Posterior vena cava (tissue), 2 donors: ENCODE measurements at places on chromosomes 1 and 21.

DNA sequence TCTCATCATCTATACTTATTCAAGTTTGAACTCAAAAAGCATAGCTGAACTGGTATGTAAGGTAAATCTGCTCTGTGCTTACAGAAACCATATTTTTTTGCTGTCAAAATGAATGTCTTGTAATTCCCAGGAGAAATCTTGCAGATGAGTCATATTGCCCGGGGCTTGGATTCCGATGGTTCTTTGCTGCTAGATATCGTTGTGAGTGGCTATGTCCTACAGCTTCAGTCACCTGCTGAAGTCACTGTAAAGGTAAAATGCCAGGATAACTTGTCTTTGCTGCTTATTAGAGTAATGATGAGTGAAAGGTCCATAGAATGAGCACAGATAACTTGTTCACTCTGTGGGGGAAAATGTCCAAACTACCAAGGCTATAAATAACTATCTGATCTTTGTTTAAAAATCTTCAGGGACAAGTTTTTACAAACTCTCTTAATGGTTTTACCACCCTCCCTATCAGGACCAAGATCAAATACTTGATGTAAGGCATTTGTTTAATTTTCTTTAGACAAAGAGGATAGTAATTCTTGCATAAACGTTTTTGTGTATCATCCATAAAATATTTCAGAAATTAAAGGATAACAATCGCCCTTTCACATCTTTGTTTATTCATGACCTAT lies 222.3 kb downstream of the TPR start:
- DNase-seq, result no peak

DNA sequence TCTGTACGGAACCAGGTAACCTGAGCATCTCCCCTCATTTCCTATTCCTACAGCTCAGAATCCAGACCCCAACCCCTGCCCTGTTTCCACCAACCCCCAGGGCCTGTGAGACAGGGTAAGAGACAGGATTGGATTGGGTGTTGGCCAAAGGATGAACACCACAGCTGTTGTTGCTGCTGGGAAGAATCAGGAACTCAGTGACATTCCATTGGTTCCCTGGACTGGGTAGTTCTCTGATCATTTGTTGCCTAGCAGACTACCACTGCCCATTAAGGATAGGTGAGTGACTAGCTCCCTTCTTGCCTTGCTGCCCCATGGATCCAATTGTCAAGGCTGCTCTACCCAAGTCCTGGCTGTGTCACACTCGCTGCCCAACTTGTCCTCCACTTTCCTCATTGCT lies 10.0 kb downstream of the NCSTN start:
- no peak for DNase-seq

DNA sequence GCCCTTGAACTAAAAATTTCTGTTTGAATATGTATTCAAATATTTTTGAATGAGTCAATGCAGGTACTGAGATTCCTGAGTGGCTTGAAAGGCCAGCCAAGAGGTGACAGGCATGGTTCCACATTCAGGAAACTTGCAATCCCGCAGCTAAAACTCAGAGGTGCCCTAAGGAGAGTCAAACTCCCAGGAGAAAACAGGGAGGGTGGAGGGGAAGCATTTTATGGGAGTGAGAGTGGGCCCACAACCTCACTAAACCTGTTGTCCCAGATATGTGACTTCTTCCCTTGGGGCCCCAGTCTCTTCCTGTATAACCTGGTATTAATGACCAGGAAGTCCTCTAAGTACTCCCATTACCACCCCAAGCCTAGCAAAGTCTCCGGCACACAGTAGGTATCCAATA lies 189.6 kb downstream of the PLPP3 start:
- no peak for DNase-seq

DNA sequence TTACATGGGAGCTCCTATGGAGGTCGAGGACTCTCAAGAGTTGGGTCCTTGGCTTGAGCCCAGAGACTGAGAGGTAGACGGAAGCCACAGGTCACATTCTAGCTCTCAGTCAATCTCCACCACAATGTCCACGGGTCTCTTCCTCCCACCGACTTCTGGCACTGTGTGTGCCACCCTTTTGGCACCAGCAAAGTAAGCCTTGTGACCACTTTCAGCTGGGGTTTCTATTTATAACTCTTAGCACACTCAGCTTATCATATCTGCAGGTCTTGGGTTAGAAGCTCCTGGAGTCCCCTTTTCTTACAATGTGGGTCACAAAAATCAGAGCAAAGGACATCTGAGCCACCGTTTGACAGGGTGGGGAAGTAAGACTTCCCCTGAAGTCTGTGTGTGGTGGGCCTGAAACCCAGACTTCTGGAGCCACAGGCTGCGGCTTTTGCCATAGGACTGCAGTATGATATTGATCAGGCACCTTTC lies 28.3 kb downstream of the NCMAP start:
- no peak for DNase-seq

GRCh38 chr1:22749503-22749902 lies 38.9 kb downstream of the EPHB2 start:
- DNase-seq, result no peak
